HCT116 (cell line): ENCODE measurements at places on chromosomes 16 and 17. TPM values are rescaled to one million over a fixed set of nuclear protein-coding genes. Genes with fewer than 3 reads are reported as not detected.

DNA sequence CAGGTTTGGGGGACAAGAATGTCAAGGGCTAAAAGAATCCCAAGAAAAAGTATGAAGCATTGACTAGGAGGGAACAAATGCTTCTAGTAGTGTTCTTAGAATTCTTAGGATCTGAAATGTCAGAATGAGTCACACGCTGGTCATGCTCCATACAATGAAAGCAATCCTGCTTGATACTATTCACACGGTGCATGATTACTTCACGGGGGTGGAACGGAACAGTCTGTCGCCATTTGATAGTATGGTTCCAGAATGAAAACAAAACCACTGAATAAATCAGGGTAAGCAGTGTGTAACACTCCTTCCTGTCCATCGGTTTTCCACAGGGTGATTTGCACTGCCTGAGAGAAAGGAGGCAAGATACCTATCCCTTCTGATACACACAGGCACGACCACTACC is 22.9 kb upstream of the YWHAE start:
- no peaks in the 10 kb centered on the region; the same call in 1 of the 2 replicates for H3K4me1 ChIP-seq
- no peak overlapping the region for H3K27ac ChIP-seq
- peaks cover 39% of the 10 kb centered on the region for H3K36me3 ChIP-seq
- no peaks in the 10 kb centered on the region for H3K27me3 ChIP-seq
- DNase-seq, result no peak

- no peaks in the 10 kb centered on the region for H3K4me1 ChIP-seq
- H3K36me3 ChIP-seq, result peaks cover 29% of the 10 kb centered on the region
- H3K4me3 ChIP-seq, result no peak overlapping the region
- DNase-seq, result no peak
- H3K27ac ChIP-seq, result no peak overlapping the region
Measured at GRCh38 chr17:44039829-44040635, 25.3 kb upstream of the TMEM101 start.

DNA sequence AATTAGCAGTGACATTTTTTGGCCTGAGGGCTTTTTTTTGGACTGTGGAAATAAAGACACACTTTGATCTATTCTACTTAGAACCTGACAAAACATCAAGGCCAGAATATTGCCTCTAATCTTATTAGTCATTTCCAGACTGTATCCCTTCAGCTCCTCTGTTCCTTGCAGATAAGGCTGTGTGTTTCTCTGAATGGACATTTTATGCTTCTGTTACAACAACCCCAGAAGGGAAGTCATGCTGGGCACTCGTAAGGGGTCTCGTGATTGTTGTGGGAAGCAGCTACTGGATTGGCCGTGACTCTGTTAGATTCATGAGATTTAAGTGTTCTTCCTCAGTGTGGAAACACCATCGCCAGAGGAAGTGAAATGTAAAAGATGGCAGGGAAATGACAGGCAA is 31.6 kb upstream of the HS3ST2 start:
- no peaks in the 10 kb centered on the region for H3K36me3 ChIP-seq
- no peak overlapping the region for H3K4me3 ChIP-seq
- H3K27me3 ChIP-seq, result peaks cover 4% of the 10 kb centered on the region; the same call in 1 of the 2 replicates
- DNase-seq, result no peak
- no peaks in the 10 kb centered on the region for H3K4me1 ChIP-seq
- no peak overlapping the region for H3K27ac ChIP-seq

- H3K4me3 ChIP-seq, result no peak overlapping the region
- H3K27ac ChIP-seq, result no peak overlapping the region
- no peaks in the 10 kb centered on the region for H3K27me3 ChIP-seq
- DNase-seq, result no peak
Measured at GRCh38 chr16:6020162-6020985, 922.8 kb upstream of the EEF2KMT start.

DNA sequence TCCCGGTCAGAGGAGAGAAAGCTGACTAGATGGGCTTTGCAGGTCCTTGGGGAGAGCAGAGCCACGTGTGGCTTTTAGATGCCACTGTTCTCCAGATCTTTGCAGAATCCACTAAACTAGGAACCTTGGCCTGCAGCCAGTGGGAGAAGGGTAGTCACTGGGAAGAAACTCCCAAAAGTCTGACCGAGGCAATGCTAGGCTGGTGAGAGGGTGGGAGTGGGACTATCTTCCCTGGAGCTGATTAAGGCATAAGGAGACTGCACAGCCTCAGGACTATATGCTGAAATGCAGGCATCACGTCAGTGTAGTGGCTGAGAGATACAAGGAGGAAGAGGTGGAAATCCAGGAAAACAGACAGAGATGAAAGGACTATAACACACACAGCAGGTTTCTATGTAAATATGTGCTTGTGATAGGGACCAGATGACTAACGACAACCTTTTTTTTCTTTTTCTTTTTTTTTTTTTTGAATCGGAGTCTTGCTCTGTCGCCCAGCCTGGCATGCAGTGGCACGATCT is 2.2 kb upstream of the GSDMA start:
- H3K36me3 ChIP-seq, result no peaks in the 10 kb centered on the region
- H3K27ac ChIP-seq, result no peak overlapping the region
- no peak for DNase-seq
- peaks cover 13% of the 10 kb centered on the region; the same call in 1 of the 2 replicates for H3K4me1 ChIP-seq

GRCh38 chr16:47729701-47730100 is 268.6 kb downstream of the PHKB start:
- no peak for DNase-seq
- H3K4me1 ChIP-seq, result peaks cover 8% of the 10 kb centered on the region
- H3K36me3 ChIP-seq, result no peaks in the 10 kb centered on the region
- no peak overlapping the region for H3K4me3 ChIP-seq
- no peak overlapping the region for H3K27ac ChIP-seq

The CACNB1 gene
- total RNA-seq, result 13.0 TPM

The C1QTNF1 gene
- total RNA-seq, result 4.0 TPM
